AG09309 (cell line): ENCODE measurements at places on chromosomes 16 and 17.

- no peak for DNase-seq
Measured at GRCh38 chr16:85349365-85350145, 237.3 kb upstream of the CIBAR2 start.

DNA sequence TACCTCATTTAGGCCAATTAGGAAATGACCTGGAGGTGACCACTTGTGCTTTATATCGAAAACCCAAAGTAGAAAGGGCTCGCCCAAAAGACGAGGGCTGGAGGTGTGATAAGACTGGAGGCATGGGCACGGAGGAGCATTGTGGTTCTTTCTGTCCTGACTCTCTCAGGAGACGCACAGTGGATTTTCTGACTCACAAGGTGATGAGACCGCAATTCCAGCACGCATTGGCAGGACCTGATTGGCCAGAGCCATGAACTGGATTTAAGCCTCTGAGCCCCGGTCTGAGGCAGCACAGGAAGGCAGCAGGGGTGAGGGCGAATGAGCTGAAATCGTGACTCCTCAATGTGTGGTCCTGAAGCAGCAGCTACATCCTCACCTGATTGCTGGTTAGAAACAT is 559.1 kb upstream of the SALL1 start:
- peak; percentile 0 for DNase-seq

GRCh38 chr17:66893382-66893781 is 58.5 kb downstream of the CACNG5 start:
- no peak for DNase-seq

DNA sequence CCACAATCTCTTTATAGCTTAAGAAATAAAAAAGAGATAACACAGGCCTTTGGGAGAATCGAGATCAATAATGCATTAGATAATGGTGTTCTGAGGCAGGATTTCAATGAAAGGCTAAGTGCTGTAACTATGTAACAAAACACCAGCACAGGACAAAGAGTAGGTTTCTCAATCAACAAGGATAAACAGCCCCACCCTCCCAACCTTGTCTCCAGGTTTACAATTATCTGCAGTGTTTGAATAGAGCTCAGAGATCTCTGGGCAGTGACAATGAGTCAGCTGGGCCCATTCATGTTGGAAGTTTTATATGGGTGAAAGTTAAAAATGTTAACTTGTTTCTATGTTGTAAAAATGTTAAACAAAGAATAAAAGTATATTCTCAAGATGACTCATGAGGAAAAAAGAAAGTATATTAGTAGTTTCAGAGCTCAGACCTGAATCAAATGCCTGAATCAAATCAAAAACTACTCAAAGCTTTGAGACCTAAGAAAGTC is 17.0 kb upstream of the KRT20 start:
- peak; percentile 24 for DNase-seq

GRCh38 chr16:60729051-60729450 is 1307.2 kb downstream of the CDH8 start:
- no peak for DNase-seq

DNA sequence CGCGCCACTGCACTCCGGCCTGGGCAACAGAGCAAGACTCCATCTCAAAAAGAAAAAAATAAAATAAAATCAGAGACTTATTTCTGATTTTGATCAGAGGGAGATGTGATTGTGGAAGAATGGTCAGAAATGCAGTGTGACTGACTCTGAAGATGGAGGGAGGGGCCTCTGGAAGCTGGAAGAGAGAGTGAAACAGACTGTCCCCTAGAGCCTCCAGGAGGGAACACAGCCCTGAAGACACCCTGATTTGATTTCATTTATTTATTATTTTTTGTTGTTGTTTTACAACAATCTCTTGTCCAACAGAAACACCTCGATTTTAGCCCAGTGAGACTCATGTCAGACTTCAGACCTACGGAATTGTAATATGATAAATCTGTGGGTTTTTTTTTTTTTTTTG is 26.1 kb downstream of the BCL7C start:
- no peak for DNase-seq

DNA sequence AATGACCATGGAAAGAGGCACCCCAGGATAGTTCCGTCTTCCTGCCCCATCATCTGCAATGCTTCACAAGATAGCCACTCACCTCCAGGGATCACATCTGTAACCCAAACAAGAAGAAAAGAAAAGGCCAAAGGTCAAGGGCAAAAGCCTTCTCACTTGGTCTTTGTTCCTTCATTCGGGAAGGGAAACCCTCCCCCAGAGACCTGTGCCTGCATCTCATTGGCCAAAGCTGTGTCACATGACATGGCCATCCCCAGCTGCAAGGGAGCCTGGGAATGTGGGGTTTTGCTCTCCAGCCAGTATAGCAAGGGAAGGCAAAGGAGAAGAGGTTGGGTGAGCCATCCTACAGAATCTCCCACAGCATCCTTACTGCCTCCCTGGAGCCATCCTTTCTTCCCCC is 47.9 kb downstream of the NOL11 start:
- no peak for DNase-seq

- no peak for DNase-seq
Measured at GRCh38 chr17:76585649-76586593, at the start of gene ST6GALNAC2. ST6GALNAC2 (minus strand) TSS chr17:76585860; CDS start chr17:76585808, 52 bp downstream.

- DNase-seq, result no peak
Measured at GRCh38 chr17:58208344-58208743, 10.7 kb downstream of the MKS1 start.
